DMS79 (cell line): ENCODE measurements at places on chromosomes 2 and 18.
A peak's percentile ranks its signal among the peaks of the same experiment; 100 is the strongest.

GRCh38 chr18:24877066-24877465 is 416.6 kb downstream of the HRH4 start:
- no peak for DNase-seq

- no peak for DNase-seq
Measured at GRCh38 chr2:223418131-223418530, 184.0 kb downstream of the SCG2 start.

- DNase-seq = no peak
Measured at GRCh38 chr2:136205615-136206014, 87.7 kb upstream of the CXCR4 start.

DNA sequence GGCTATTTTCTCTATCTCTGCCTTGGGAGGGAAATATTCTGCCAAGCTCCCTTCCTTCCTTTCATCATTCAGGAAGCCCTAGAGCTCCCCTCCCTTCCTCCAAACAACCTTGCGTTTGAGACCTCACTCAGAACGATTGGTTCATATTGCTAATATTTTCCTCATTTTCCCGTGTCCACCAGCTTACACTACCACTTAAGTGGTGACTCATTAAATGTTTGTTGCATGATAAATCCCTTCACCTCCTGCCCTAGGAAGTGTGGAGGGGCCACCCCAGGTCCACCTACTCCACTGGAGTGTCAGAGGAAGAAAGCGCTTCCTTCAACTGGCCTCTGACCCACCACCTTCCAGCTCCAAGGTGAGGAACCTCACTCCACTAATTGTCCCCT is 2.3 kb upstream of the LPIN2 start:
- no peak for DNase-seq

GRCh38 chr2:12424219-12424618 is 292.5 kb upstream of the TRIB2 start:
- no peak for DNase-seq

- no peak for DNase-seq
Measured at GRCh38 chr2:168353251-168353650, 102.8 kb upstream of the CERS6 start.

- DNase-seq = peak; percentile 84
Measured at GRCh38 chr2:25936889-25937545, 45.3 kb downstream of the KIF3C start.

DNA sequence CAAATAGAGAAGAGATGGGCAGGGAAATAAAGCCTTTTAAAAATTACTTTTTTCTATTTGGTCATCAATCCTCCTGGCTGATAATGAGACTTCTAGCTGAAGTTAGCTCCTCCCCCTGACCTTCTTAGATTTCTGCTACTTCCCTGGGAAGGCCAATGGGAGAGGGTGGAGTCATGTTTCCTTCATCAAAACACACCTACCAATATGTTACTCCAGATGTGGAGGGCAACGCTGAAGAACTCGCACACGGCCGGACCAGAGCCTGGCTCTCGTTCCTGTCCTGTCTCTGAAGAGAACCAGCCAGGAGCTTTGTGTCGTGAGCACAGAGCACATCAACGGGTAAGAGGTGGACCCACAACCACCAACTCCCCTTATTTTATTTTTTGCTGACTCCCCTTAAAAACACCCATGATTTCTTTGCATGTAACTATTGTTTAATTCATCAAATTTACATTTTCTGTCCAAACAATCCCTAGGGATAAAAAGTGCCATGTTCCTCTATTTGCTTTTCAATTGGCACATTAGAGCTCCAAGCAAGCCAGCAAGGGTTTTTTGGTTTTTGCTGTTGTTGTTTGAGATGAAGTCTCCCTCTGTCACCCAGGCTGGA is 94.9 kb downstream of the ADD2 start:
- DNase-seq = no peak

- no peak for DNase-seq
Measured at GRCh38 chr2:126862730-126863129, 36.0 kb upstream of the TEX51 start.

GRCh38 chr18:51562866-51563265 is 365.4 kb upstream of the MEX3C start:
- no peak for DNase-seq

DNA sequence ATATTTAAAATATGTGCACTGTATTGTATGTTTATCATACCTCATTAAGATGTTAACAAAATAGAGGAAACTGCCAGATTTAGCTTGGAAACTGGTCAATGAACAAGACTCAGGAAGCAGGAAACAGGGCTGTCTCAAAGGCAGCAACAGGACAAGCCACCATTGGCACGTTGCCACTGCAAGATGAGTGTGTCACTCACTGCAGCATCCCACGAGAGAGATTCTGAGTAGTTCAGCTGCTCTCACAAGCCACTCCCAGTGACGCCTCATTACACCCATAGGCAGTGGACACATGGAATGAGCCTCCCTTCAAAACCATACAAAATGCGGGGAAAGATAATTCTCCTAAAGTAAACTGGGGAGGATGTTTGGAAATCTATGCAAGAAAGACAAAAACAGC is 181.9 kb upstream of the DLGAP1 start:
- no peak for DNase-seq
